MCF 10A (cell line): ENCODE measurements at places on chromosomes 13 and 19. TPM values are rescaled to one million over a fixed set of nuclear protein-coding genes. Genes with fewer than 3 reads are reported as not detected.
A peak's percentile ranks its signal among the peaks of the same experiment; 100 is the strongest.

GRK1 gene
- total RNA-seq: not detected in 2 replicates

MUC16 gene
- under 0.01 and 0.05 TPM in 2 replicates for total RNA-seq

FFAR3 gene
- not detected in 2 replicates for total RNA-seq

- DNase-seq: peak; percentile 71
Measured at GRCh38 chr19:33125929-33126388, 6.0 kb upstream of the WDR88 start.

- no peak for DNase-seq
Measured at GRCh38 chr13:108249150-108249549, 20.4 kb upstream of the TNFSF13B start.

- no peak for DNase-seq
Measured at GRCh38 chr19:45460807-45461347, 6.9 kb upstream of the FOSB start.

DNA sequence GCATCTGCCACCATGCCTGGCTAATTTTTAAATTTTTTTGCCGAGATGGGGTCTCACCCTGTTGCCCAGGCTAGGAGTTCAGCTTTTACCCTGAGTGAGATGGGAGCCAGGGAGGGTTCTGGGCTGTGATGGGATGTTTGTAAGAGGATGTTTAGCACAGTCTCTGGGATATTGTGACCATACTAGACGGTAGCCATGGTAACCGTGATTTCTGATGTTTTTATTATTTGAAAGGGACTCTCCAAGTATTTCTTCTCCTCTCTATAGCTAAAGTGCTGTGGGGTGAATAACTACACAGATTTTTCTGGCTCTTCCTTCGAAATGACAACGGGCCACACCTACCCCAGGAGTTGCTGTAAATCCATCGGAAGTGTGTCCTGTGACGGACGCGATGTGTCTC is 10.4 kb downstream of the TSPAN16 start:
- DNase-seq: no peak

GRCh38 chr13:47326061-47326460 is 429.2 kb upstream of the HTR2A start:
- DNase-seq: no peak

GRCh38 chr13:89029062-89029461 is 1357.9 kb downstream of the SLITRK5 start:
- DNase-seq: no peak

GRCh38 chr19:42459926-42460325 is 17.2 kb upstream of the CXCL17 start:
- DNase-seq: no peak
